Panc1 (cell line): ENCODE measurements at places on chromosomes 7 and 10. TPM values are rescaled to one million over a fixed set of nuclear protein-coding genes. Genes with fewer than 3 reads are reported as not detected.
A peak's percentile ranks its signal among the peaks of the same experiment; 100 is the strongest.

The WEE2 gene
- not detected for total RNA-seq

DNA sequence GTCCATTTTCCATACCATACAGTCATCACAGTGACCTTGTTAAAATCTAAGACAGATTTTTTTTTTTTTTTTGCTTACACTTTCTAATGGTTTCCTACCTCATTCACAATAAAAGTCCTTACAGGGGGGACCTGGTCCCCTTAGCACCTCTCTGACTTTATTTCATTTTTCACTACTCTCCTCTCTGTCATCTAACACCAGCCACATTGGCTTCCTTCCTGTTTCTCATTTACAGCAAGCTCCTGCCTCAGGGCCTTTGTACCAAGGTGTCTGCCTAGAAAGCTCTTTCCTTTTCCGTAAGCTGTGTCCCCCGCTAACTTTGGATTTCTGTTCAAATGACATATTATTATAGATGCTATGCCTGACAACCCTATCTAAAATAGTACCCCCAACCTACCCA is 27.7 kb downstream of the CC2D2B start:
- DNase-seq = no peak
- H3K4me1 ChIP-seq = no peaks in the 10 kb centered on the region
- H3K27ac ChIP-seq = no peak overlapping the region
- H3K36me3 ChIP-seq = no peaks in the 10 kb centered on the region
- H3K4me3 ChIP-seq = no peak overlapping the region

GRCh38 chr10:17648243-17649035 is 4.5 kb downstream of the STAM start:
- H3K4me1 ChIP-seq = peaks cover 19% of the 10 kb centered on the region; the same call in 1 of the 2 replicates
- peaks cover 13% of the 10 kb centered on the region; the same call in 1 of the 2 replicates for H3K36me3 ChIP-seq
- H3K27ac ChIP-seq = peak overlapping the region; percentile 24; the same call in 1 of the 2 replicates

DNA sequence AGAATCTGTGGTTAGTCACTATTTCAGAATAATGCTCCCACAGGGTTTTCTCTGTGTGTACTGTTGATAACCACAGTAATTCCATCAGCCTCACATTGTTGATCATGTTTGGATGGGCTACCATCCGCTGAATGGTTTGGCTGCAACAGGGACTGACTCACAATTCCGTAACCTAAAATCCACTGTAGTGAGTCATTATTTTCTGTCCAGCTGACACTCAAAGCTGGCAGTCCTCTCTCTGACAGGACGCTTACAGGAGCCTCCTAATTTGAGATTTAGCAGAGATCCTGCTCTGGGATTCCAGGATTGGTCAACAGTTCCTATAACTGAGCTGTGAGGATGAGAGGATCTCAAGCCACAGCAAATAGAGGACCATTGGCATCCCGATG is 32.7 kb downstream of the VWA2 start:
- DNase-seq = peak; percentile 88
- H3K27me3 ChIP-seq = no peaks in the 10 kb centered on the region
- H3K4me1 ChIP-seq = peaks cover 10% of the 10 kb centered on the region
- H3K4me3 ChIP-seq = no peak overlapping the region

The ANAPC16 gene
- 110 TPM for total RNA-seq

The NKX1-2 gene
- 0.15 TPM for total RNA-seq

The DDC gene
- total RNA-seq = not detected

- no peaks in the 10 kb centered on the region for H3K4me1 ChIP-seq
- no peaks in the 10 kb centered on the region for H3K27me3 ChIP-seq
- no peak overlapping the region for H3K27ac ChIP-seq
- no peaks in the 10 kb centered on the region for H3K36me3 ChIP-seq
These were observed 45.4 kb downstream of the CPVL start for GRCh38 chr7:29100924-29101323.

The MGMT gene
- total RNA-seq = 27.3 TPM

DNA sequence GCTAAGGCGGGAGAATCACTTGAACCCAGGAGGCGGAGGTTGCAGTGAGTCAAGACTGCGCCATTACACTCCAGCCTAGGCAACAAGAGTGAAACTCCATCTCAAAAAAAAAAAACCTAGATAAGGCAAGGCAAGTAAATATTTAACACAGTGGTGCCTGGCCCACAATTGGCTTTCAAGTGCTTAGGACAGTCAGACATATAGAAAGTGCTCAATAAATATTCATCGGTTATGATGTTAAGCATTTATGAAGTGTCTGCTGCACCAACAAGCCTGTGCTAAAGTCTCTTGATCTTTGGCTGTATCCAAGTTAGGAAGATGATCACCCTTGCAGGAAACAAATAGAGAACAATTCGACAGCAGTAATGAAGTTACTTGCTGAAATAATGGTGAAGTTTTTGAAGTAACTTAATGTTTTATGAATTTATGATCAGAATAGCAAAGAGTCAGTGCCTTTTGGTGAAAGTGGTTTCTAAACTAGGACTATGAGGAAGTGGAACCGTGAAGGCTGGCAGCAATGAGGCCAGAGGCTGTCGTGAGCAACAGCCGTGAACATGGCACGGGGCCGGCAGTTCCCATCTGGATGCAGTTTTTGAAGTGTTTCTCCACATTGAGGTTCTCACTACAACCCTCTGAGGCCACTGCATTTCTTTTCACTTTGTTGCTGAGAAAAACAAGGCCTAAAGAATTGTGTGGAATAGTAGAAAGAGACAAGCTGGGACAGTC is 48.1 kb upstream of the GATA3 start:
- H3K36me3 ChIP-seq = no peaks in the 10 kb centered on the region
- no peaks in the 10 kb centered on the region for H3K4me1 ChIP-seq
- DNase-seq = no peak
- no peak overlapping the region for H3K27ac ChIP-seq
- no peaks in the 10 kb centered on the region for H3K27me3 ChIP-seq

- H3K4me1 ChIP-seq = peaks cover 28% of the 10 kb centered on the region
- H3K27ac ChIP-seq = peak overlapping the region; percentile 65; the same call in 1 of the 2 replicates
- no peaks in the 10 kb centered on the region for H3K36me3 ChIP-seq
These were observed 3.4 kb upstream of the IL6 start for GRCh38 chr7:22723637-22724036.

DNA sequence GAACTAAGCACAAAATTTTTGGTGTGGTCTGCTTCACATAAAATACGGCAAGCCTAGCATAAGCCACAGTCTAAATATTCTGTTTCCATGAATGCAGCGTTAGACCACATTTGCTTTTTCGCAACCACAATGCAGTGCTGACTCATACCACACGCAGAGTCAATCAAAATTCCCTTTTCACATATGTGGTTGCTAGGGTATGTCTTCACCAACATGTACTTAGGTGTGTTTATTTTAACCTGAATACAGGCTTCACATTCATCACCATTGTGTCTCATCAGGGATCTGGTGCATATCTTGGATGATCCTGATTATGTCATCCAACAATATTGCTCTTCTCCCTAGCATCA is 90.8 kb downstream of the CHN2 start:
- H3K4me1 ChIP-seq = no peaks in the 10 kb centered on the region
- no peaks in the 10 kb centered on the region for H3K36me3 ChIP-seq
- DNase-seq = no peak

The PSD gene
- total RNA-seq = 2.4 TPM

GRCh38 chr10:34386921-34387320 is 428.2 kb downstream of the PARD3 start:
- no peaks in the 10 kb centered on the region for H3K4me1 ChIP-seq
- H3K27ac ChIP-seq = no peak overlapping the region
- H3K4me3 ChIP-seq = no peak overlapping the region
- no peaks in the 10 kb centered on the region for H3K36me3 ChIP-seq

- H3K36me3 ChIP-seq = no peaks in the 10 kb centered on the region
- peak overlapping the region; percentile 92 for H3K4me3 ChIP-seq
- peaks cover 29% of the 10 kb centered on the region for H3K4me1 ChIP-seq
- no peaks in the 10 kb centered on the region for H3K27me3 ChIP-seq
- peak overlapping the region; percentile 88 for H3K27ac ChIP-seq
These were observed 625 bp downstream of the IPMK start for GRCh38 chr10:58266826-58267712.

GRCh38 chr10:68938117-68938516 is 17.9 kb upstream of the DDX21 start:
- peaks cover 25% of the 10 kb centered on the region for H3K36me3 ChIP-seq
- no peaks in the 10 kb centered on the region for H3K27me3 ChIP-seq
- H3K4me1 ChIP-seq = no peaks in the 10 kb centered on the region
- H3K4me3 ChIP-seq = no peak overlapping the region
- no peak overlapping the region for H3K27ac ChIP-seq
- no peak for DNase-seq

- H3K36me3 ChIP-seq = no peaks in the 10 kb centered on the region
- no peak overlapping the region for H3K27ac ChIP-seq
- no peak for DNase-seq
- H3K4me1 ChIP-seq = no peaks in the 10 kb centered on the region
These were observed 100.5 kb downstream of the ZEB1 start for GRCh38 chr10:31419394-31420063.

The SEMA3D gene
- 11.5 TPM for total RNA-seq

DNA sequence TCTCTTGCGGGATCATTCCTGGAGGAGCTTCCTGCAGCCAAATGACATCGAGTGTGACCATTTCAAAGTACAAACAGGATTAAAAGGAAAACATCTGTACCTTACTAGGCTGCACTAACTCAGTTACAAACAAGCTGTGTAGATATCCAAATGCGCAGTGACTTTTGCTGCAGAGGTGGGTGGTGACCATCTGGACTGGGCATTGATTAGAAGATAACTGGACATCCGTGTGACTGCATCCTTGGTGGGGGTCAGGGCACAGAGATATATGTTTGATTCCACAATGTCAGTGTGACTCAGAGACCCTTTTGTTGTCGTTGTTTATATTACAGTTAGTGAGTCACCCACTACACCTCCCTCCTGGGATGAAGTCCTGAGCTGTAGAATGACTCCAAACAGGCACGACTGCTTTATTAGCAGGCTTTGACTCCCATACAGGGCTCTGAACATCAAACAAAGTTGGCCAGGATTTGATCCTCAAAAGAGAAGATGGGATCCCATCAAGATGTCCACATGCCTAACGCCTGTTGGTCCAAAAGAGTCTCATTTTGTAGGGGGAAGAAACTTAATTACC is 56.7 kb upstream of the SDK1 start:
- no peaks in the 10 kb centered on the region for H3K27me3 ChIP-seq
- H3K4me1 ChIP-seq = peaks cover 45% of the 10 kb centered on the region
- H3K4me3 ChIP-seq = peak overlapping the region; percentile 20
- no peaks in the 10 kb centered on the region for H3K36me3 ChIP-seq
- peak; percentile 84 for DNase-seq

DNA sequence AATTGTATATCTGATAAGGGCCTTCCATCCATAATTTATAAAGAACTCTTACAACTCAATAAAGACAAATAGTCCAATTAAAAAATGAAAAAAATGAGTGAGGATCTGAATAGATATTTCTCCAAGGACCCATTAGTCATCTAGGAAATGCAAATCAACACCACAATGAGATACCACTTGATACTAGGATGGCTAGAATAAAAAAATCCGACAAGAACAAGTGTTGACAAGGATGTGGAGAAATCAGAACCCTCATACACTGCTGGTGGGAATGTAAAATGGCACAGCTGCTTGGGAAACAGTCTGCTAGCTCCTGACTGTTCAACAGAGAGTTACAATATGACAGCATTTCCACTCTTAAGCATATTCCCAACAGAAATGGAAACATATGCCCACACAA is 24.6 kb downstream of the ALOX5 start:
- no peaks in the 10 kb centered on the region for H3K4me1 ChIP-seq
- no peaks in the 10 kb centered on the region for H3K36me3 ChIP-seq
- H3K27ac ChIP-seq = no peak overlapping the region

DNA sequence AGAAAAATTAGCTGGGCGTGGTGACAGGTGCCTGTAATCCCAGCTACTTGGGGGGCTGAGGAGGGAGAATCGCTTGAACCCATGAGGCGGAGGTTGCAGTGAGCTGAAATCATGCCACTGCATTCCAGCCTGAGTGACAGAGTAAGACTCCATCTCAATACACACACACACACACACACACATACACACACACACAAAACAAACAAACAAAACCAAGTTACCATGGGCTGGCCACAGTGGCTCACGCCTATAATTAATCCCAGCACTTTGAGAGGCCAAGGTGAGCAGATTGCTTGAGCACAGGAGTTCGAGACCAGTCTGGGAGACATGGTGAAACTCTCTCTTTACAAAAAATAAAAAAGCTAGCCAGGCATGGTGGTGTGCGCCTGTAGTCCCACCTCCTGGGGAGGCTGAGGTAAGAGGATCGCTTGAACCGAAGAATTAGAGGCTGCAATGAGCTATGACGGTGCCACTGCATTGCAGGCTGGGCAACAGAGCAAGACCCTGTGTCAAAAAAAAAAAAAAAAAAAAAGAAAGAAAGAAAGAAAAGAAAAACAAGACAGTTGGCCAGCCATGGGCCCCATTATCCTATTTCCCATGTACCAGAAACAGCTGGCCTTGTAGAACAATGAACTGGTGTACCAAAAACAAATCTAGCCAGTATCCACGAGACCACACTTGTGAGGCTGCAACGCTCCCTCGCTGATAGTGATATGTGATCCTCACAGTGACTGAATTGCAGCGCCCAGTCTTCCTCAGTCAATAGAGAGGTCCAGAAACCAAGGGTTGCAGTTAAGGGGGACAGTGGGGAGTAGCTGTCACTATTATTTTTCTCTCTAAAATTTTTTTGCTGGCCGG is 6.6 kb upstream of the AGFG2 start:
- H3K36me3 ChIP-seq = no peaks in the 10 kb centered on the region
- no peaks in the 10 kb centered on the region for H3K4me1 ChIP-seq
- H3K27me3 ChIP-seq = no peaks in the 10 kb centered on the region

DNA sequence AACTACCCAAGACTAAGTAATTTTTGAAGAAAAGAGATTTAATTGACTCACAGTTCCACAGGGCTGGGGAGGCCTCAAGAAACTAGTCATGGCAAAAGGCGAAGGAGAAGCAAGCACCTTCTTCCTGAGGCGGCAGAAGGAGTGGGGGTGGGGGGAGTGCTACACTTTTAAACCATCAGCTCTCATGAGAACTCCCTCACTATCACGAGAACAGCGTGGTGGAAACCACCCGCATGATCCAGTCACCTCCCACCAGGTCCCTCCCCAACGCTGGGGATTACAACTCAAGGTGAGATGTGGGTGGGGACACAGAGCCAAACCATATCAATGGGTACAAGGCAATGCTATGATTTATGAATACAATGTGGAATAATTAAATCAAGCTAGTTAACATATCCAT is 241.9 kb downstream of the PTPRN2 start:
- no peaks in the 10 kb centered on the region for H3K4me1 ChIP-seq
- H3K36me3 ChIP-seq = no peaks in the 10 kb centered on the region

DNA sequence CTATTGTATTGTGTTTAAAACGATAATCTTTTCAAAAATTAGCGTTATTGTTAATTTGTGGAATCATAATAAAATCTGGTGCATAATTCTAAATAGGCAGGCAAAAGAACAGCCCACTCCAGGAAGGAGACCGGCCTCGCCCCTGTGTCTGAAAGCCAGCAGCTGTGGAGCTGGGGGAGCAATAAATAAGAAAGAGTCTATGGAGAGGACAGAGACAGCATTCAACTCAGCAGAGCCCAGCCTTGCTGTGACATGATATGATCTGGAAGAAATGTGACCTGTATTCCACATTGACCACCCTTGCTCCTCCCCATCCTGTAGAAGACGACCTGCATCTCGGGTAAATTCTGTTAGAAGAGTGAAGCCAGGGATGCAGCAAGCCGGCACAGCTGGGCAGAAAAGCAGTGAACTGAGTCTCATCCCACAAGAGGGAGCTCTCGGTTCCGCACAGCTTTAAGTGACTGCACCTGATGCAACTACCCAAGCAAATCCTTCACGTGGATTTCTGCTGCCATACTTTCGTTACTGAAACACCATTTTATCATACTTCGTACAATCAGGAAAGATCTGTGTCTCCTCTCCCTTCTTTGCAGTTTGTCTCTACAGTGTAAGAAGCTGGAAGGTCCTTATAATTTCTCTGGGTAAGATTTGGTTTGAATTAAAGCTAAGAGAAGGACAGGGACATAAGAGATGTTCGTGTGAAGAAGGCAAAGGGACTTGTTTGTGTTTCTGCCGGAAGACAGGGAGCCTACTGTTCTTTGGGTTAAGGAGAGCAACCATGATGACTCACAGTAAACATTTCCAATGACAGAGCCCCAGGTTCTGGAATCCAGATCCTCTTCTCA is 427.1 kb downstream of the GPAM start:
- H3K27ac ChIP-seq = no peak overlapping the region
- H3K4me3 ChIP-seq = peak overlapping the region; percentile 2; the same call in 1 of the 2 replicates
- no peaks in the 10 kb centered on the region for H3K27me3 ChIP-seq
- peak; percentile 48 for DNase-seq
